ENCODE measurements at places on chromosomes 1 and 21. TPM values are rescaled to one million over a fixed set of nuclear protein-coding genes. Genes with fewer than 3 reads are reported as not detected.

Gene SELL
- 9.8 TPM for total RNA-seq

Gene MROH7
- 5.4 TPM for total RNA-seq

Gene UBL4B
- not detected for total RNA-seq

Gene SYNJ1
- total RNA-seq, result 24.3 TPM

Gene RAB3B
- total RNA-seq, result 0.72 TPM

Gene LCE1E
- not detected for total RNA-seq

Gene CBR3
- total RNA-seq, result 2.6 TPM

Gene RHD
- total RNA-seq, result not detected

Gene CTSE
- 1.6 TPM for total RNA-seq

Gene KIAA1614
- total RNA-seq, result 12.3 TPM

Gene TSPAN2
- total RNA-seq, result 9.9 TPM

Gene LCE2A
- not detected for total RNA-seq

Gene REN
- 32.4 TPM for total RNA-seq

Gene SFN
- total RNA-seq, result 44.7 TPM

Gene PPM1J
- total RNA-seq, result 2.0 TPM

Gene MMP23B
- 7.1 TPM for total RNA-seq

Gene COL8A2
- 6.4 TPM for total RNA-seq

Gene CLDN14
- total RNA-seq, result 8.7 TPM

Gene PGBD5
- total RNA-seq, result 3.7 TPM

Gene IL19
- 3.6 TPM for total RNA-seq

Gene FAM177B
- 1.1 TPM for total RNA-seq

Gene ZNF593OS
- total RNA-seq, result not detected

Gene ATP6V1G3
- 1.9 TPM for total RNA-seq

Gene TMEM82
- total RNA-seq, result 2.0 TPM

Gene HEYL
- total RNA-seq, result 32.8 TPM

Gene CD1E
- 3.5 TPM for total RNA-seq

Gene CACNA1S
- not detected for total RNA-seq

Gene LCE3D
- not detected for total RNA-seq

Gene NES
- 50.7 TPM for total RNA-seq

Gene HPCAL4
- 5.2 TPM for total RNA-seq

Gene LYPD8
- total RNA-seq, result 3.2 TPM

Gene SLC2A5
- total RNA-seq, result 6.4 TPM

Gene DAB1
- 2.3 TPM for total RNA-seq

Gene OR14K1
- total RNA-seq, result not detected

Gene ENSA
- 193 TPM for total RNA-seq

Gene MYOG
- not detected for total RNA-seq

Gene CA6
- total RNA-seq, result not detected

Gene PDC
- total RNA-seq, result not detected

Gene LDLRAD1
- not detected for total RNA-seq

Gene TNFRSF8
- 0.94 TPM for total RNA-seq

Gene EFNA3
- total RNA-seq, result 1.7 TPM

Gene GBP7
- total RNA-seq, result not detected

Gene CTTNBP2NL
- 65.4 TPM for total RNA-seq

Gene HSPA13
- total RNA-seq, result 30.8 TPM

Gene ALX3
- not detected for total RNA-seq

Gene TCEA3
- total RNA-seq, result 46.3 TPM

Gene GBP2
- total RNA-seq, result 41.8 TPM

Gene APCS
- not detected for total RNA-seq

Gene HSPA6
- 5.5 TPM for total RNA-seq

Gene ST6GALNAC5
- 0.50 TPM for total RNA-seq

Gene HTR6
- total RNA-seq, result not detected

Gene FNBP1L
- 57.3 TPM for total RNA-seq

Gene SAMD13
- total RNA-seq, result 4.5 TPM
